ENCODE measurements at places on chromosomes 2 and 18.
A peak's percentile ranks its signal among the peaks of the same experiment; 100 is the strongest.

- no peak for DNase-seq
Measured at GRCh38 chr2:238259061-238260020, 19.5 kb upstream of the HES6 start.

DNA sequence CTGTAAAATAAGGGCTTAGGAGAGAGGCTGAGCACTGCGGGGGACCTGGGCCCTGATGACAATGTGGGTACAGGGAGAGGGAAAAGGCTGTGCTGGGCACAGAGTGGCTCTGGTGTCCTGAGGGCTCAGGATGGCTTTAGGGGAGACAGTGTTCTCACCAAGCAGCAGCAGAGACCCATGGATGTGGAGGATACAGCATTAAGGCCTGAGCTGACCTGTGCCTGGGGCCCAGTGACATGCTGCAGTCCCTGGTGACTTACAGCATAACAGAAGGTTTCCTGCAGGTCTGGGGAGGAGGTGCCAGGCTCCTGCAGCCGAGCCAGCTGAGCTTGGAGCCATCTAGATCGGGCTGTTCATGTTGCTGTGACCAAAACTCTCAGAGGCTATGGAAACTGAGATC, 191.3 kb upstream of the SMAD2 start:
- no peak for DNase-seq

DNA sequence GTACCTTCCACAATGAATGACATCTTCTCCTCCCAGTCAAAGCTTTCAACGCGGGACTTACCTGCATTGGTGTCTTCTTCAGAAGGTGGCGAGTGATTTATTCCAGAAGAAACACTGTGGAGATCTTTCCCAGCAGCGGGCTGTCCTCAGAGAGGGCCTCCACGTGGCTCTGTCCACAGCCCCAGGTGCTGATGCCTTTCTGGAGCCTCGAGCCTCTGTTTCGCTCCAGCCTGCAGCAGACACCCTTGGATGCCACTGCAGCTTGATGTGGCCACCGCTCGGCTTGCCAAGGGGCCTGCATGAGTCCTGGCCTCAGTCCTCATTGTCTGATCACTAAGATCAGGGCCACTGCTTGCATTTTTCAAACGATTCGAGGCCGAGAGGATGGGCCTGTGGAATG, 46.6 kb upstream of the GALR1 start:
- DNase-seq: no peak

- DNase-seq: peak; percentile 67
Measured at GRCh38 chr2:237297421-237298150, 116.4 kb downstream of the COL6A3 start.

DNA sequence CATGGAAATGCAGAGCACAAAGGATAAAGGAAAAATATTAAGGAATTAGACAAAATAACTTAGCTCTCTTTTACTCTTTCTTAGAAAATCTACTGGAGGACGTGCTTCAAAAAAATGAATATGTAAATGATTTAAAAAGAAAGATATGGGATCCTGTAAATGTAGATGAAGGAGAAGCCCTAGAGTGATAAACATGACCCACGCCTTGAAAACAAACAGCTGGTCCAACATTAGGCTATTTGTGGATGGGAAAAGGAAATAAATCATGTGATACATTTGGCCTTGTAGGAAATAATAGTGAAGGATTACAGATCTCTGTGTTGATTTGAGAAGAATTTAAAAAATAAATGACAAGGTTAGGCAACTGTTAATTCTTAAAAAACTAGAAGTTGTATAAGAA, 492.1 kb upstream of the SLC39A10 start:
- no peak for DNase-seq

GRCh38 chr2:215356948-215357461, 45.1 kb downstream of the ATIC start:
- DNase-seq: no peak

DNA sequence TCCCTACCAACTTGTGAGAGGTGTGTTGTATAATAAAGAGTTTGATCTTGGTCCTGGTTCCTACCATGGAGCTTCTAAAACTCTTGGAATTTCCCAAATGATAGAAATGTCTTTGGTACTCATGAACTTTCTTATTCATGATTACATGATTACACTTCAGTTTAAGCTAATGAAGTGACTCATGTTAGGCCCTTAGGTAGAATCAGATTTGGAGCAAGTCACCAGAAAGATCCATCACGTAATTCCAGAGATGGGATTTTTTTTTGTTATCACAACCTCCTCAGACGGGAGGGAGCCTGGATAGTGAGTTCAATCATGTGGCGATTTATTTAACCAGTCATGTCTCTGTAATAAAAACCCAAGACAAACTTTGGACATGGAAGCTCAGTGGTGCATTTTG, 1287.6 kb upstream of the ZEB2 start:
- DNase-seq: no peak

DNA sequence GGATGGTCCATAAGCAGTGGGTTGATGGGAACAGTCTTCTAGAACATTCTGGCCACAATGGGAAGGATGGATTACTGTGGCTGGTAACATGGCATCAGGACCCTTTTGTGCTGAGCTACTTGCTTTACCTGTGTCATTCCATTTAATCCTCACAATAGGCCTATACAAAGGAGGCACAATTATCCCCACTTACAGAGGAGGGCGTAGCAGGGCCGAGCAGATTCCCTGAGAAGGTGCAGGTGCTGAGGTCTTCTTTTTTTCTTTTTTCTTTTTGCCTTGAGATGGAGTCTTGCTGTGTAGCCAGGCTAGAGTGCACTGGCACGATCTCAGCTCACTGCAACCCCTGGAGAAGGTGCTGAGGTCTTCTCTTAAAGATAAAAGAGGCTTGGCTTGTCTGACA, 6.7 kb upstream of the LRRC30 start:
- no peak for DNase-seq

DNA sequence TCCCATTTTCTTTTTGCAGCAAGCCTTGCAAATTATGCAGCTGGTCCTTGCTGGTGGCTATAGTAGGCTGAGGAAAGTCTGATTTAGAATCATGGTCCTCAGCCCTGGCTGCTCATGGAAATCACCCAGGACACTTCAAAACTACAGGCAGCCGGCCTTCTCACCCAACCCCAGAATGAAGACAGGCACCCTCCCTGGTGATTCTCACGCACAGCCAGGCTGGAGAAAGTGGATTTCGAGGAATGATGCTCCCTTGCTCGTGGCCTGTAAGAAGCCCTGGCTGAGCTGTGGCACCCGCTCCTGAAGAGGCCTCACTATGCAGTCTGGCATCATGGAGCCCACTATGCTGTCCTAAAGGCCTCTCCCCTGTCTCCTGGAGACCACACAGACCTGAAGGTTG, 157.4 kb downstream of the CAPN13 start:
- no peak for DNase-seq

DNA sequence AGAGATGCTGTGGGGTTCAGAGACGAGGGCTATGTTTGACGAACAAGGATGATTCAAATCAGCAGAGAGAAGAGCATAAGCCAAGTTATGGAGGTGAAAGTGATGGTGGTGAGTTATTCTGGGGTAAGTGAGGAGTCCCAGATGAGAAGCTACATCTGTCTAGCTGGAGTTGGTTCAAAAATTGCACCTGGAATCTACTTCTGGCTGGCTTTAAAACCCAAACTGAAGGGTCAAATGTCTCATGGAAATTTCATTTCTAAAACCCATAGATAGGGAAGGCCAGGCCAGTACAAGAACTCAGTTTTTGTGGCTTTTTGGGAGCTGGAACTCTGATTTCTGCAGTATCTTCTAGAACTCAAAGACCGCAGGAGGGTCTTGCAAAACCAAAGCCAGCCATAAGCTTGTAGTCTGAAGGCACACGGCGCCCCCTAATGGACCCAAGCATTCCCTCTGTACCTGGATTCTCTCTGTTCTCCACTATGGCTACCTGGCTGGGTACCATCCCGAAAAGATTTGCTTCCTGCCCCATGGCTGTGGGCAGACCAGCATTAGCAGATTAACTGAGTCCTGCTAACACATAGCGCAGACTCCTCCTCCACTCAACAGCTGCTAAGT, 229.1 kb upstream of the SLC14A2 start:
- DNase-seq: no peak

DNA sequence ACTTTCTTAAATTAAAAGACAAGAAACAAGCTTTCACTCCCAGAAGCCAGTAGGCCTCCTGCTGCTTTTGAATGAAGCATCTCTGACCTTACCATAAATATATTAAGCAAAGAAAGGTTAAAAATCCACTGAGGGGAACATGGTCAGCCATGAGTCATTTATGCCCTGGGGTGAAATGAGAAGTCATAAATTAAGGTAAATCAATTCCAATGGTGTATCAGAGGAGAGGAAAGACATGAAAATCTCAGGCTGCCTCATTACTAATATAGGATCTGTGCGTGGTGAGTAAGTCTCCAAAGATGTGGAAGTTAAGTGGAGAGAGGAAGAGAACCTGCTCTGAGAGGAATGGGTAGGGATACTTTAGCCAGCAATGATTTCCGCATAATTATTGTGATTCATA, 292.3 kb upstream of the CHAC2 start:
- no peak for DNase-seq

GRCh38 chr2:240586919-240587800, 626 bp downstream of the CAPN10 start:
- no peak for DNase-seq

DNA sequence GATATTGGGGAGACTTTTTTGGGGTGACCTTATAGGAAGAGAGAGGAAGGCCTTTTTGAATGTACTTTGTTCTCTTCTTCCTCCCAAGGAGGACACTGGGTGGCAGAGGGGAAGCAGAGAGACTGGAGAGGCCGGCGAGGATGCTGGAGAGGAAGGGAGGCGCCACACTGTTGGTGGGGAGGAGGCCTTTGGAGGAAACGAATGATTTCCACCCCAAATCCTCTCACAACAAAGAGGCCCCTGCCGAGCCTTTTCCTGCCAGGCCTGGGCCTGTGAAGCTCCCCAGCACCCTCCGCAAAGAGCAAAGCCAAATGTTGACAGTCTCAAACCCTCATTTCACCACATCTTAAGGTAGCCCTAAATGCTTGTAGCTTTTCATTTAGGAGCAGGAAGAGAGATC, 59.0 kb upstream of the UPP2 start:
- no peak for DNase-seq

- no peak for DNase-seq
Measured at GRCh38 chr2:14234911-14235310, 397.6 kb upstream of the LRATD1 start.
